ENCODE measurements at places on chromosomes 12 and 14.
A peak's percentile ranks its signal among the peaks of the same experiment; 100 is the strongest.

DNA sequence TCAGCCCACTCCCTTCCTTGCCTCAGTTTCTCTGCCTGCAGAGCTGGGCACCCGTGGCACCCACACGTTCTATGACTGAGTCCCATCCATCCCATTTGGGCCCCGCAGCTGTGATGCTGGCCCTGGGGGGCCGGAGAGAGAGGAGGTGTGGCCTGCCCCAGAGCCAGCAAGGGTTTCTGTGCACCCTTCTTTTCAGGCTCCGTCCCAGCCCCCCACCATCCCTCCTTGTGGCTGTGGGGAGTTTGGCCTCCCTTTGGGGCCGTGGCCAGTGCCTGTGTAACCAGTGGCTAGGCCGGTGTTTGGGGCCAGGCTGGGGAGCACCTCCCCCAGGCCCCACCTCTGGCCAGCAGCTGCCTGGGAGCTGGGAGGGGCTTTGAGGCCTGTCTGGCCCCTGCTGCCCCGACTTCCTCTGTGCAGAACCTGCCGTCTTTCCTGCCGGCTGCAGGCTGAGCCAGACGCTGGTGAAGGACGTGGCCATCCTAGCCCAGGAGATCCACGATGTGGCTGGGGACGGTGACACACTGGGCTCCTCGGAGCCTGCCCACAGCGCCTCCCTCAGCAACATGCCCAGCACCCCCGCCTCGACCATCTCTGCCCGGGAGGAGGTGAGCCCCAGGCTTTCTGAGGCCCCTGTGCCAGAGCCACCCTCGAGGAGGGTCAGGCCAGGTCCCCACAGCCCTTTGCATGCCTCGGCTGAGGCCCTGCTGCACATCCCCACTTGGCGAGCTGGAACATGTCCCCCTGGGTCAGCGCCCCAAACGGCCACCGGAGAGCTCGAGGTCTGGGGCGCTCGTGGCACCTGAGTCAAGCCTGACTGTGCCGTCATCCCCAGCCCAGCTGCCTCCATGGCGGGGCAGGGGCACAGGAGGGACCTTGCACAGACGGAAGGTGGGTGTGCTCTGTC lies 27.7 kb downstream of the CEP170B start:
- DNase-seq, result no peak

DNA sequence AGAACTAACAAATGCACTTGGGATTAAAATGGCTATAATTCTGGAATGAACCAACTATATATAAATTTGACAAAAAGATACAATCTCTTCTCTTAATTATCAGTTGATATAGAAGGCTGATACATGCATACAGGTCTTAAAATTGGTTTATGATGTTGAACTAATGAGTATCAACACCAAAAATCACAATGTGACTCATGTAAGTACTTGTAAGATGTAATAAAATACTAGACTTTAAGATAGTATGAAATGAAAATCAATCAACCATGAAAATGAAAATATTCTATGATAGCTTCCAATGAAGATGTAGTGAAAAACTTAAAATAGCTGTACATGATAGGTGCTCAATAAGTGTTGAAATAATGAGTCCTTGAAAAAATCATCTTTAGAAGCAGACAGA lies 116.6 kb upstream of the SOX5 start:
- DNase-seq, result no peak

DNA sequence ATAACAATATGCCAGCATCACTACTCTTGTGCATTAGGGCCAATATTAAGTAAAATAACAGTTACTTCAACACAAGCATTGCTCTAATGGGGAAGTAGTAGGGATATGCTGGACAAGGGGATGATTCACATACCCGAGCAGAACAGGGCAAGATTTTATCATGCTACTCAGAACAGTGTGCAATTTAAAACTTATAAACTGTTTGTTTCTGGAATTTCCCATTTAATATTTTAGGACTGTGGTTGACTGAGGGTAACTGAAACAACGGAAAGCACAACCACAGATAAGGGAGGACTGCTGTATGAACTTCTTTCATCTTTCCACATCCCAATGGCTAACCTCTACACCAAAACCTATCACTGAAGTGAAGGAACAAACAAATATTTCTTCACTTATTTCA lies 36.8 kb downstream of the SARNP start:
- no peak for DNase-seq

DNA sequence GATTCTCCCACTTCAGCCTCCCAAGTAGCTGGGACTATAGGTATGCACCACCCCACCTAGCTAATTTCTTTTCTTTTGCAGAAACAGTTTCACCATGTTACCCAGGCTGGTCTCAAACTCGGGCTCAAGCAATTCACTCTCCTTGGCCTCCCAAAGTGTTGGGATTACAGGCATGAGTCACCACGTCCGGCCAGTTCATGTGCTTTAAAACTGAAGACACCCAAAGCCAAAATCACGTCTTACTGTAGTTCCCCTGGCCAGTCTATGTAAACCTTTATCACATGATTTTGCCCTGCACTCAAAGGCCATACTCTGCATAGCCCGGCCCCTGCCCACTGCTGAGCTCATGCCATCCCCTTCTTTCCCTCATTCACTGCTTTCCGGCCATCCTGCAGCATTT lies 4.5 kb downstream of the ALKBH2 start:
- DNase-seq, result peak; percentile 13

GRCh38 chr12:89245090-89245489 lies 107.2 kb downstream of the DUSP6 start:
- peak; percentile 51 for DNase-seq

- DNase-seq, result no peak
Observed at GRCh38 chr12:94374124-94374523, 85.5 kb downstream of the CEP83 start.

DNA sequence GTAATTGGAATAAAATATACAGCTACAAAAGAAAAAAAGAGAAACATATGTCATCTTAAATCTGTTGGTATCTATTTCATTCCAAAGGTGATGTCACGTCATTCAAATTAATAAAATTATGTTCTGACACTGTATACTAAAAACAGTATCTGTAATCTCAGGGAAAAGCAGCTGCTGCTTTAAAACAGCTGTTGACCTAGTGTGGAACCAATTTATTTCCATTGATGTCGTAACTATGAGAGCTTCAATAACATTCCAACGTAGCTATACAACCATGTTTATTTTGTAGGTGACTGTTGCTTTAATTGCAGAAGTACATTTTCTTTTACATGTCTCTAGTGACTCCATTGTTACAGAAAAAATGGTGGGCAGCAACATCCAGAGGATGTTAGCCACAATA lies 571.7 kb downstream of the RPS29 start:
- DNase-seq, result peak; percentile 0

- DNase-seq, result no peak
Observed at GRCh38 chr12:132052196-132052932, 91.8 kb downstream of the DDX51 start.

- peak; percentile 41 for DNase-seq
Observed at GRCh38 chr12:124919521-124920352, 5.3 kb upstream of the UBC start.

GRCh38 chr12:110585231-110585799 lies 2.2 kb upstream of the PPTC7 start:
- peak; percentile 44 for DNase-seq

GRCh38 chr14:91570021-91570420 lies 59.9 kb upstream of the PPP4R3A start:
- no peak for DNase-seq
